NCI-H510A (cell line): ENCODE measurements at places on chromosomes 7 and 10.

DNA sequence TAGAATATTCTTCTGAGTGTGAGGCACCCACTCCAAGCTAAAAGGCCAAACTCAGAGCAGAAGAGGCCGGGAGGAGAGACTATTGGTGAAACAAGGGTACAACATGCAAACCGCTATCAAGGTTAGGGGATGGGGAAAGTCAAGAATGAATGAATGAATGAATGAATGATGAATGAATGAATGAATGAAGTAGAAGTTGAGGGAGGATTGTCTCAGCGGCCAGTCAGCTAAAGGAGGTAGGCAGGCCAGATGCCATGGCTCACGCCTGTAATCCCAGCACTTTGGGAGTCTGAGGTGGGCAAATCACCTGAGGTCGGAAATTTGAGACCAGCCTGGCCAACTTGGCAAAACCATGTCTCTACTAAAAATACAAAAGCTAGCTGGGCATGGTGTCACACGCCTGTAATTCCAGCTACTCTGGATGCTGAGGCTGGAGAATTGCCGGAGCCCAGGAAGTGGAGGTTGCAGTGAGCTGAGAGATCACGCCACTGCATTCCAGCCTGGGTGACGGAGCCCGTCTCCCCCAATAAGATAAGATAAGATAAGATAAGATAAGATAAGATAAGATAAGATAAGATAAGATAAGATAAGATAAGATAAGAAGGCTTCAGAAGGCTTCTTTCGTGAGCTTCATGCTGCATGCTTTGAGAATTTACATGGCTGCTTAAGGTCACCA, 250.8 kb downstream of the CCDC3 start:
- DNase-seq, result no peak

DNA sequence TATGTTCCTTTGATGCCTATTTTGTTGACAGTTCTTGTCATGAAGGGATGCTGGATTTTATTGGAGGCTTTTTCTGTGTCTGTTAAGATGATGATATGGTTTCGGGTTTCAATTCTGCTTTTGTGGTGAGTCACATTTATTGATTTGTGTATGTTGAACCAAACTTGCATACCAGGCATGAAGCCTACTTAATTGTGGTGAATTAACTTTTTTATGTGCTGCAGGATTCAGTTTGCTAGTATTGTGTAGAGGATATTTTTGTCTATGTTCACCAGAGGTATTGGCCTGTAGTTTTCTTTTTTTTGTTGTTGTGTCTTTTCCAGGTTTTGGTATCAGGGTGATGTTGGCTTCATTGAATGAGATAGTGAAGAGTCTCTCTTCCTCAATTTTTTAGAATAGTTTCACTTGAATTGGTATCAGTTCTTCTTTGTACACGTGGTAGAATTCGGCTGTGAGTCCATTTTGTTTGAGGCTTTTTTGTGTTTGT, 345.9 kb downstream of the KIF20B start:
- DNase-seq, result no peak

GRCh38 chr10:100204370-100204769, 18.5 kb upstream of the ERLIN1 start:
- DNase-seq, result no peak

DNA sequence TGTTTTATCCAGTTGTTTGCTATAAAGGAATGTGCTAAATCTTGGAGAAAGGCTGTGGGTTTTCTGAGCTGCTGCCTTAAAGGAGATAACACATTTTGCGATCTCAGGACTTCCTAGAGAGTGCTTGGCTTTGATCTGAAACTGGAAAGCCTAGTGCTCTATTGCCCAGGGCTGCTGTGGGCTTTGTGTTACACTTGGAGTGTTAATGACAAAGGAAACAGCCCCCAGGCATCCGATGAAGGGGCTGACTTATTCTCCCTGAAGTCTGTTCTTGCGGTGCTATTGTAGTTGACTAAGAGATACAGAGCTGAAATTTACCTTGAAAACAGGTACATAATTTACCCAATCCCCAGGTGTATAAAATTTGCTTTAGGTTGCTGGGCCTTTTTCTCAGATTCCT, 74.5 kb downstream of the SND1 start:
- DNase-seq, result no peak

DNA sequence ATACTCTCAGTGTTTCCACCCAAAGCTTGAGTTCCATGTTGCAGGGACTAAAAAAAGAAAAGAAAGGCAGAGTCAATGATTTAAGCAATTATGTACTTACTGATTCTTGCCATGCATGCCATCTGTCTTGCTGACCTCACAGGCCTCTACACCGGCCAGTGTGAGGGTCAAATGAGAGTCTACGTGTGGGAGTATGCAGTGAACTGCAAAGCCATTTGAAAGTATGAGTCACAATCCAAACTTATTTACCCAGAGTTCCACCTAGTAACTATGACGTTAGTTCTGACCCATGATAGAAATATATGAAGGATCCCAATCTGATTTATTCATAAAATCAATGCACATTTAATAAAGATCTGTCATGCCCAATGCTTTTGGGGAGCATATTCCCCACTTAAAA, 26.5 kb downstream of the PDE1C start:
- DNase-seq, result no peak

DNA sequence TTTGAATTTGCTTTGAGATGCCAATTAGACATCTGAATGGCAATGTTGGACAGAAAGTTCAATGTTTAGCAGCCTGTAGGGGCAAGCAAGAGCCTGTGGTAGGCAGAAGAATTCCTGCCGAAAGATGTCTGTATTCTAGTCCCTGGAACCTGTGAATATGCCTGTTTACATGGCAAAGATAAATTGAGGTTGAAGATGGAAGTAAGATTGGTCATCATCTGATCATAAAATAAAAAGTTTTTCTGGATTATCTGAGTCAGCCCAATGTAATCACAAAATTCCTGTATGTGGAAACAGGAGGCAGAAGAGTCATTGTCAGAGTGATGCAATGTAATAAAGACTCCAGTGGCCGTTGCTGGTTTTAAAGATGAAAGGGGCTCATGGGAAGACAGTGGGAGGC, 430.5 kb downstream of the MDFIC start:
- DNase-seq, result no peak

- no peak for DNase-seq
Observed at GRCh38 chr7:42624471-42624870, 287.4 kb downstream of the C7orf25 start.

- peak; percentile 68 for DNase-seq
Observed at GRCh38 chr10:73997461-73997786, 492 bp upstream of the VCL start.
